Placental epithelial cell (primary cell): ENCODE measurements at places on chromosomes 13 and 19. TPM values are rescaled to one million over a fixed set of nuclear protein-coding genes. Genes with fewer than 3 reads are reported as not detected.

Gene PRRG2
- total RNA-seq = 8.6 and 11.2 TPM in 2 replicates

Gene TPTE2
- not detected in 2 replicates for total RNA-seq

Gene IGFL1
- not detected in 2 replicates for total RNA-seq

Gene CALR3
- 0.79 TPM in 1 of 2 replicates, not detected in the other for total RNA-seq

Gene C5AR1
- 0.11 and 0.39 TPM in 2 replicates for total RNA-seq

Gene C19orf38
- 0.39 and 0.65 TPM in 2 replicates for total RNA-seq

Gene CEACAM7
- not detected in 2 replicates for total RNA-seq
